GM13976 (cell line): ENCODE measurements at places on chromosomes 11 and 22.

DNA sequence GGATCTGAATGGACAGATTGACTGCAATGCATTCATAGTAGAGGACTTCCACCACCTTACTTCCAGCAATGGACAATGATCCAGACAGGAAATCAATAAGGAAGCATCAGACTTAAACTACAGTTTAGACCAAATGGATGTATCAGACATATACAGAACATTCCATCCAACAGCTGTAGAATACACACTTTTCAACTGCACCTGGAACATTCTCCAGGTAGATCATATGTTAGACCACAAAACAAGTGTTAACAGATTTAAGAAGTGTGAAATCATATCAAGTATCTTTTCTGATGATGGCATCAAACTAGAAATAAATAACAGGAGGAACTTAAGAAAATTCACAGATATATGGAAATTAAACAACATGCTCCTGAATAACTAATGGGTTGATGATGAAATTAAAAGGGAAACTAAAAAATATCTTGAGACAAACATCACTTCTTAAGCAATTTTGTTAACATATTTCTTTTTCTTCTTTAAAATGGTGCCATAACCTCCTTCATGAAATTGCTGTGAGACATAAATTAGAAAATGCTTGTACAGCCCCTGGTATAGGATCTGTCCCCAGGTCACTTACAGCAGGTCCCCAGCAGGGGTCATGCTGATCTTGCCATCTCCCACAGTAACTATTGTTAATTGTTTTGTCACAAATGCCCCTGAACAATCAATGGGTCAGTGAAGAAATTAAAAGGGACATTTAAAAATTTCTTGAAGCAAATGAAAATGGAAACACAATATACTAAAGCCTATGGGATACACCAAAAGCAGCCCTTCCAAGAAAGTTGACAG, 100.0 kb upstream of the OR4B1 start:
- DNase-seq = no peak

DNA sequence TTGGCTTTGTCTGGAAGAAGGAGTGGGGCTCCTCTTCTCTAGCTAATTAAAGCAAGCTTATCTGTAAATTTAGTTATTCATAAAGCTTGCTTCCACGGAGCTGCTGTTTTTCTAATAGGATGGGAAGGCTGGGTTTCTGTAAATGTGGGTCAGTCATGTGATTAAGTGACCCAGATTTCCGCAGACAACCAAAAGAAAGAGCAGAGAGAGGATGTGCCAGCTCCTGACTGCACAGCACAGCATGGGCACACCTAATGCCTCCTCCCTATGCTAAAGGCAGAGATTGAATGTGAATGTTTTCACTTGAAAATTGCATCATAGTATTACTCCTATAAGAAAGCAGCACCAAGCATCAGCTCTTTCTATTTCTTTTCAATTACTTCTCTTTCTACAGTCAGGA, 160.2 kb downstream of the FAT3 start:
- no peak for DNase-seq

- no peak for DNase-seq
Observed at GRCh38 chr11:129324533-129325175, 51.0 kb upstream of the BARX2 start.

GRCh38 chr11:11731311-11732083, 109.7 kb upstream of the GALNT18 start:
- no peak for DNase-seq

- peak; percentile 40 for DNase-seq
Observed at GRCh38 chr11:113593698-113594308, 112.3 kb downstream of the TMPRSS5 start.

DNA sequence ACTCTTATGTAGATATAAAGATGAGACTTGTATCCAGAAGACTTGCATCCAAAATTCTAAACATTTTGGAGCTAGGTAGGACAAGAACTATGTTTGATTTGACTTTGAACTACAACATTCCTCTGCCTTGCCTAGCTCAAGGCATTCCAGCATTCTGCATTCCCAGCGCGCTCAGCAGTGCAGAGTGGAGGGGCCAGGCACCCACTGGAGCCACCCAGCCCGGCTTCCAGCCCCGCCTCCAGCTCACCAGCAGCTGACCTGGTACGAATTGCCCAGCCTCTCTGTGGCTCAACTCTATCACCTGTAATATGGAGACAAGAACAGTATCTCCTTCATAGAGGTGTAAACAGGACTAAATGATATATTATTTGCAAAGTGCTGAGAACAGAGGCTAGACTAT, 28.8 kb downstream of the PRDM10 start:
- DNase-seq = no peak

DNA sequence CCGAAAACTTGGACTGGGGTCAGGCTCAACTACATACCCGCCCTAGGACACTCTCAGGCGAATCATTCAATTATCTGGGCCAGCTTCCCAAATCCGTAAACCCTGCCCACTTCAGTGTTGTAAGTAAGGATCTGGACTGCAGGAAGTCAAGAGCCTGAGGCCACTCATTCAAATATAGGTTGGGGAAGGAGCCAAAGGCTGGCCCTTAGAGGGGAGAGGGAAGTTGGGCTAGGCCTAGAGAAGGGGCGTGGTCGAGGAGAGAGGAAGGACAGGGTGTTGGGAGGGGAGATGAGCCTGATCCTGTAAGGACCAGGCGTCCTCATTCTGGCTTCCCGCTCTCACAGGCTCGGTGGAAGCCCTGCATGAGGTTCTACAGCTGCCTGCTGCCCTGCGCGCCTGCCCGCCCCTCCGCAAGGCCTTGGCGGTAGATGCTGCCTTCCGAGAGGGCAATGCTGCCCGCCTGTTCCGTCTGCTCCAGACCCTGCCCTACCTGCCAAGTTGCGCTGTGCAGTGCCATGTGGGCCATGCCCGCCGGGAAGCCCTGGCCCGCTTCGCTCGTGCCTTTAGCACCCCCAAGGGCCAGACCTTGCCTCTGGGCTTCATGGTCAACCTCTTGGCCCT, 3.0 kb downstream of the SAC3D1 start:
- no peak for DNase-seq
